ENCODE measurements at places on chromosomes 2 and 18.

DNA sequence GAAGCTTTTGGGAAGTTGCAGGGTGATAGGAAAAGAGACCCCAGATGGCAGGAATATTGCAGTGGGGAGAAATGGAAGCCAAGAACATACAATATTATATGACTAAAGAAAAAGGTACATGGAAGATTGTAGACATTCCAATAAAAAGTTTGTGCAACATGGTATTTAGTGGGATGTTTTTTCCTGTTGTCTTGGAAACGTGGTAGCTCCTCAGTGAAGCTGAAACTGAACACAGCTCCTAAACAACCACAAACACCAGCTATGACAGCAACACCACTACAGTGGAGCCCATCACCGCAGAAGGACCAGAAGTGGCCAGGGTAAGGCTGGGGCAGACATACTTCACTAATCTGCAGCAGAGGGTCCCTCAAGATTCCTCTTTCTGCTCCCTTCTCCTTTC is 246.8 kb downstream of the CDH20 start:
- no peak for DNase-seq

DNA sequence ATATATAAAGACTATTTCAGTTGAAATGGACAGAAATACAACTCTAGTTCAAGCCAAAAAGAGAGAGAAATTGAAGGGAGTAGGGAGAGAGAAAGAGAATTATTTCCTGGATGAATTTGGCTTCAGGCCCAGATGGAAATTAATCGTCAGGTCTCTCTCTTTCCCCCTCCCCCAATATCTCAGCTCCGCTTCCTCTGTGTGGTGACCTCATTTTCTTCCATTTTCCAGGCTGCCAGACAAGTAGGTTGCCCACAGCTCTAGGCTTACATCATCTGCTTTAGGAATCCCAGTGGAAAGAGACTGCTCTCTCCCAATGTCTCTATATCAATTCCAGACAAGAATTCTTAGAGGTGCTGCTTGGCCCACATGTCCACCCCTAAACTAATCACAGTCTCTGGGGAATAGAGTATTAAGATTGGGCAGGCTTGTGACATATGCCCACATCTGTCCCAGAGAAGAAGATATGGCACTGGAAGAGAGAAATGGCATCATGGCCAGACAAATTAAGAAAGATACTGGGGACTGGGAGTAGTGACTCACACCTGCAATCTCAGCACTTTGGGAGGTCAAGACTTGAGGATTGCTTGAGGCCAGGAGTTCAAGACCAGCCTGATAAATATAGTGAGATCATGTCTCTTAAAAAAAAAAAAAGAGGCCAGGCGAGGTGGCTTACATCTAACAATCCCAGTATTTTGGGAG is 37.2 kb upstream of the CFAP36 start:
- no peak for DNase-seq

DNA sequence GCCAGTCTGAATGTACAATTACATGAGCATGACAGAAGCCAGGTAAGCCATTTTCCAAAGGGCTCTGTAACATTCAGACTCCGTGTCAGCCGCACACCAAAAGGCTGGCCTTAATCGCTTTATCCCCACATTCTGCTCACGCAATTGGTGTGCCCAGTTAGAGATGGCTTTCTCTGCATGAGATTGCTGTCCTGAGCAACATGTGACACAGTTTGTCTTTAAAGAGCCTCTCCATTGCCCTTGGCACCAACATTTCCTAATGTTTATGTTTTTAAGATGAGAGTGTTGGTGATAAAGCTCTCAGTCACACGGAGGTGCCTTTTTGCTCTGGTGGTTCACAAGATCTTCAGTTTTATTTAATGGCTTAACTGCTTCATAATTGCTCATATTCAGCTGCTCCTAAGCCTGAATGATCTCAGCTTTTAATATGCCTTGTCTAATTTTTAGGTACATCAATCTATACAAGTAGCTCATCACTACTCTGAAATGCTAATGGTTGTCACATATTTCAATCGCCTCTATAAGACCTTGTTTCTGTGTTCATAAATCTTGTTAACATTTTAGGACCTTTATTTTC is 164.8 kb upstream of the ACVR2A start:
- DNase-seq: no peak

- DNase-seq: no peak
Observed at GRCh38 chr2:46010925-46011490, 286.2 kb upstream of the EPAS1 start.

DNA sequence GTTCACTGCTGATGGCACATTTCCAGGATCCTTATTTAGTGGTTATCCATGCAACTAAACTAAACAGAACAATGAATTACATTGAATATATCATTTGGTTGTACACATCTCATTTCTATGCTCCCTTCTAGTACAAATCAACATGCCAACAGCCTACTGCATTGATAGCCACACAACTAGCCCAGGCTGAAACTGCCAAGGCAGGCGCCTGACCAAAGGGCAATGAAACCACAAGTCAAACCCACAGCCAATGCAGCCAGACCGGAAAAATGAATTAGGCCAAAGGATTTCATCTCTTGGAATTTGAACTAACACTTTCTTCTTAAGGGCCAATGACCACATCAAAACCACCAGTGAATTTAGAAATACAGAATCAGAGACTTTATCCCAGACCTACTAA is 196.4 kb downstream of the NOL4 start:
- no peak for DNase-seq

- peak; percentile 51 for DNase-seq
Observed at GRCh38 chr18:6414118-6414722, 491 bp downstream of the L3MBTL4 start.

DNA sequence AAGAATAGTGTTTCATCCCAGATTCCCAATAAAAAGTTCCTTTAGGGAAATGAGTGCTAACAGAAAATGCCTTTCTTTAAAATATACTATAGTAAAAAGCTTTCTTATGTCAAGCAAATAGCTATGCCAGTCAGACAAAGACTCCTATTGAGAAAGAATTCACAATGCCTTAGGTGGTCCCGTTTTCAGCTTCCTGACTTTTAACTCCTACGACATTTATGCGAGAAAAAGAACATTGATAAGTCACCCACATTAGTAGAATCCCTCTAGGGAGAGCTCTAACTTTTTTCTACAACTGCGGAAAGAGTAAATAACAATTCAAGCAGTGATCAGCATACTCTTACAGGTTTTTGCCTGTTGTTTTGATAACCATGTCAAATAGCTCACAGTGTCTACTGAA is 750.8 kb upstream of the ACVR2A start:
- DNase-seq: no peak

GRCh38 chr18:27483276-27483675 is 298.2 kb upstream of the CHST9 start:
- no peak for DNase-seq

DNA sequence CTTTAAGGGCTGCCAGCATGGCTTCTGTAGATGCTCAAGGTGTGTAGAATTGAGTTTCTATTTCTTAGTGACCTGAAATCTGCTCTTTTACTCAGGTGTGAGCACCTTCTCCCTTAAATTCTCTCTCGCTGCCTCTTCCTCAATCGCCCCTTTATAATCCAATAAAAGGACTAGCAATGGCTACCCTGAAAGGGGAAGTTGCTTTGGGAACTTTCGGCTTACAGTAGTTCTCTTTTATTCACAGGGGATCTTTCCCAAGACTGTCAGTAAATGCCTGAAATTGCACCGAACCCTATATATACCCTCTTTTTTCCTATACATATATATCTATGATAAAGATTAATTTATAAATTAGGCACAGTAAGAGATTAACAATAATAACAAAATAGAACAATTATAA is 121.8 kb downstream of the ACTR3 start:
- DNase-seq: no peak

GRCh38 chr2:26720322-26721114 is 28.0 kb downstream of the KCNK3 start:
- DNase-seq: peak; percentile 87

DNA sequence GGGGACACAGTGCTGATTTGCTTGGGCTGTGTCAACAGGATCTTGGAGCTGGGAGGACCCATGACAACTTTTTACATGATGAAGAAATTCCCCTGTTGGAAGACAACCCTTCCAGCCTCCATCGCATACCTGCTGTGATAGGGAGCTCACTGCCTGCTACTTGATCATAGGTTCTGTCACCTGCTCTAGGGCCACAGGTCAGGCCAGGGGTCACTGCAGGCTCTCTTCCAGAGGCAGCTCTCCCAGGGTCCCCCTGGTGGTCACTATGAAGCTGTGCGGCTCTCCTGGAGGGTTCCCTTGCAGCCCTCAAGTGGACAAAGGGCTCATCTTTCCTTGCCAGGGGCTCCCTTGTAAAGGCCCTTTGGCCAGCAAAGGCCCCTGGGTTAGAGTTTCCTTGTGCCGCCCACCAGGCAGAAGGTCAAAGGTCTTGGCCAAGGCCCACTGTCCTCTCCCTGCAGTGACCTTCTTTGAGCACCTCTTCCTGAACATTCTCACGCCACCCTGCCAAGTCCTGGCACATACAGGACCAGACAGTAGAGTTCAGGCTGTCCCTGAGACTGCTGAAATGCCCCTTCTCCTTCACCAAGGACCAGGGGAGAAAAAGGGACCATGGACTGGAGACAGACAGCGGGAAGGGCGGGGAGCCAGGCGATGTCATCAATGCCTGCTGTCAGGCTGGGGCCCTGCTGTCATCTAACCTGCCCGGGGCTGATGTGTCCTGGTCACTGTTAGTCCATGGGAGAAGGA is 345.1 kb downstream of the DYSF start:
- no peak for DNase-seq

- DNase-seq: no peak
Observed at GRCh38 chr2:32484937-32485336, 128.1 kb downstream of the BIRC6 start.

DNA sequence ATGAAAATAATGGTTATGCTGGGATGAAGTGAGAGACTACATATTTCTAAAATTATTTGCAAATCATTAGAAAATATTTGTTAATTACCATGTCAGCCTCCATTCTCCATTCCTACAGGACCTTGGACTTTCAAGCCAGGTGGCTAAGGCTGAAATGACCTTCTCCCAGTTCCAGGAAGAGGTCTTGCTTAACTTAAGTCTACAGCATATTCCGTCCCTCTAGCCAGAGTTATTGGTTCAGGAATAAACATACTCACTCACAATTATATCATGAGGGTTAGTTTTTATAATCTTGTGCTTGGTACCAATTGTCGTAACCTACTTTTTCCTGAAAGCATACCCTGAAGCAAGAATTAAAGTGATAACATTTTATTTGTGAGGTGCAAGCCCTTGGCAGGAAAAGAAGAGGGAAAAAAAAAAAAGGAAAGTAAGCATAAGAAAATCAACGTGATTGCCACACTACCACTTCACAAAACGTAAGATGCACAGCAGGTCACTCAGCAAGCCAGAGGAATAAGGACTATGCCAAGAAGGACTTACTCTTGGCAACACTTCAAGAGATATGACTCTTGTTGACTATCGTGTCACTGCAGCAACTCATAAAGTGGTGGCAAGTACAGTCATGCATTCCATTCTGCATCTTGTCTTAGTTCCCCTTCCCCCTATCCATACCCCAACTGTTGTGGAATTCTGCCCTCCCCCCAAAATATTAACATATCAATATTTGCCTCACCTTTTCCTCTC is 479.1 kb downstream of the MBD2 start:
- no peak for DNase-seq

DNA sequence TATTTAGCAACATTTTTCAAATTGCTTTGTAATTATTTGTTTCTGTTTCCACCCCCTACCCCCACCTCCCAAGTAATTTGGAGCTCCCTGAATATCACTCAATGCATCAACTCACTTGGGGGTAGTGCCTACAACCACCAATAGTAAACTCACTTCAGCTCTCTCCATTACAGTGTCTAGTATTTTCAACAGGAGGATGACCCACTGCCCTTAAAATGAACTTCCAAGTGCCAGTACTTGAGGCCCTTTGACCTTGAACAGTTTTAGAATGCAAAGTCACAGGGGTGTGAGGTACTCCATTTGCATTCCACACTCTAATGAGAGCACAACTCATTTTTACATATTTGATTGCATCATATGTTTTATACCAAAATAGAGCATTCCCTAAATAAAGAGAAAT is 523.0 kb downstream of the ERBB4 start:
- no peak for DNase-seq

GRCh38 chr2:239830121-239831000 is 194.8 kb downstream of the NDUFA10 start:
- peak; percentile 10 for DNase-seq

- no peak for DNase-seq
Observed at GRCh38 chr2:230575642-230576324, 136.9 kb upstream of the CAB39 start.

DNA sequence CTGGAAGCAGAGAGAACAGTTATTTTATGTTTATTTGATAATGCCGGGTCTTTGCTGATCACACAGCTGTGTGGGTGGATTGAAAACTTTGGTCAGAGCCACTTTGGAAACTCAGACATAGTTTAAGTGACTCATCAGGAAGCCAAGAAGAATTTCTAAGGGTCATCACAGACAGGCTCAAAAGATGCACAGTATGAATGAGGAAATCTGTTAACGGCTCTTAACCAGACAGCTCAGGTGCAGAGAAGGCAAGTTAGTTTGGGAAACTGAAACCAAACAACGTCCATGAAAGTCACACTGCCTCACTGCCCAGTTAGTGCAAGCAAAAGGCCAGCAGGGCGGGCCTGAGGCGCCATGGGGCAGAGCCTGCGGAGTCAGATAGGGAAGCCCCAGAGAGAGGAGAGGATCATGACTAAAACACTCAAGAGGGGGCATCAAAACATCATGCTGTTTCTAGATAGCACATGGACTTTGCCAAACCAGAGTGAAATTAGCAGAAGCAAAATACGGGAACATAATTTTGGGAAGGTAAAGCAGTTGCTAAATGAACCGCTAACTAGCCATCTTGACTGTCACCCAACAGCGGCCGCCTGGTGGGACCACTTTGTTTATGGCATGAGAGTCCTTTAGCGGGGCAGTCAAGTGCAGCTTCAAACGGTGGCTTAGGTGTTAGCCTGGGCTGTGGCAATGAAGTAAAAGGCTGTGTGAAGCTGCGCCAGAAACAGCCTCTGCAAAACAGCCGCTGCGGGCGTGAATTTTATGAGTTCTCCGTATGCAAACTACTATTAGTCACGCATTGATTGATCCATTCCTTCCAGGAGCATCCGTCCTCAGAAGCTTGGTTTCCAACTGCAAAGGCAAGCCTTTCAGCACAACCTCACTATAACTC is 101.2 kb downstream of the KCTD18 start:
- DNase-seq: no peak

DNA sequence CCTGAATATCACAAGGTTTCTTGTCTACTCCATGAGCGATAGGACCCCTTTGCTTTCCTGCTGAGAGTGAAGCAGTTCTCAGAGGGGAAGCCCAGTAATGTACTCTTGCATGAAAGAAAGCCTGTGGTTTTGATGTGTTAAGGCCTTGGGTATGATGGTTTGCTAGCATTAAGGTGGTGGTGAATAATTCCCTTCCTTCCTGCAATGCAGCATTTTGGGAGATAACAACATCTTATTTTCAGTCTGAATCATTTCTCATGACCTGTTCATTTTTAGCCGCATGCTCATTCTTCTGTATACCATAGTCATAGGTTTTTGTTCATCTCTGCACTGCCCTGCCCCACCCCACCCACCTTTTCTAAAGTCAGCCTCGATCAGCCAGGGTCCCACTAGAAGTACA is 66.2 kb downstream of the HNMT start:
- no peak for DNase-seq

DNA sequence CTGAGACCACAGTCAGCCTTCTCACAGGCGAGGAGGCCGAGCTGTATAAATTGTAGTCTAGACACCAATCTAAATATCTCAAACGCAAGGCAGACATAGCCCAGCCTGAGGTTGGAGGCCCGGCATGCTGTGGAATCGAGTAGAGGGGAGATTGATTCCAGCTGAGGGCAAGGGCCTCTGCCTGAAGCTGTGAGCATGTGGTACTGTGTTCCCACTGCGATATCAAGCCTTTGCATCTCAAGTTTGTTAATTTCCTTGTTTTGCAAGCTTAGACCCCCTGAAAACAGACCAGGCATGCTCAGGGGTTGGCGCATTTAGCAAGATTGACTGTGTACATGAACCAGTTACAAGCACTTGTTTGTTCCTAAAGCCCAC is 65.1 kb upstream of the FOSL2 start:
- DNase-seq: no peak

Measured in left ventricle myocardium inferior (tissue), 1 donor.